ENCODE measurements at places on chromosomes 12 and 14. TPM values are rescaled to one million over a fixed set of nuclear protein-coding genes. Genes with fewer than 3 reads are reported as not detected.

The CYP27B1 gene
- total RNA-seq: 7.9 TPM

The ATG2B gene
- 13.3 TPM for total RNA-seq

The GXYLT1 gene
- 6.3 TPM for total RNA-seq

The PZP gene
- total RNA-seq: not detected

The MIP gene
- total RNA-seq: not detected

The ZC2HC1C gene
- 0.41 TPM for total RNA-seq

The BICDL1 gene
- total RNA-seq: 107 TPM

The BDKRB2 gene
- not detected for total RNA-seq

The GPR135 gene
- 1.5 TPM for total RNA-seq

The DEGS2 gene
- total RNA-seq: 3.1 TPM

The GTF2A1 gene
- 35.9 TPM for total RNA-seq

The TMCC3 gene
- total RNA-seq: 0.11 TPM

The SLC7A8 gene
- 1.5 TPM for total RNA-seq

The FAM90A1 gene
- 0.13 TPM for total RNA-seq

The SERPINA5 gene
- total RNA-seq: not detected

The GLS2 gene
- total RNA-seq: 7.3 TPM

The TMPRSS12 gene
- not detected for total RNA-seq

The CCDC38 gene
- total RNA-seq: 0.18 TPM

The SAMD4A gene
- total RNA-seq: 4.5 TPM

The GNB3 gene
- 1.1 TPM for total RNA-seq

The BCL11B gene
- 48.5 TPM for total RNA-seq

The GPR68 gene
- total RNA-seq: 11.9 TPM

The HOXC9 gene
- not detected for total RNA-seq

The FITM1 gene
- 0.56 TPM for total RNA-seq

The KLRC4 gene
- 3.7 TPM for total RNA-seq

The CFL2 gene
- 3.4 TPM for total RNA-seq

The OR11H7 gene
- total RNA-seq: not detected

The CD163L1 gene
- not detected for total RNA-seq

The SLC5A8 gene
- total RNA-seq: not detected

The SALL2 gene
- 2.9 TPM for total RNA-seq

The FGD6 gene
- 0.54 TPM for total RNA-seq

The HOTAIR gene
- not detected for total RNA-seq

The DDX51 gene
- 25.5 TPM for total RNA-seq

The MMP19 gene
- not detected for total RNA-seq

The MYF6 gene
- total RNA-seq: not detected

The GPRC5A gene
- 0.11 TPM for total RNA-seq

The CLEC4C gene
- total RNA-seq: not detected

The NXPH4 gene
- 0.41 TPM for total RNA-seq

The PLEKHG7 gene
- not detected for total RNA-seq

The TSHR gene
- total RNA-seq: 0.31 TPM

The LMNTD1 gene
- total RNA-seq: not detected

The ASCL1 gene
- not detected for total RNA-seq

The BHLHE41 gene
- not detected for total RNA-seq

The OR6C76 gene
- not detected for total RNA-seq

The CLEC4D gene
- total RNA-seq: not detected

The ERP29 gene
- total RNA-seq: 83.7 TPM

The NUAK1 gene
- not detected for total RNA-seq

The ISCU gene
- 69.4 TPM for total RNA-seq

The CD9 gene
- 9.1 TPM for total RNA-seq

The SLC25A47 gene
- total RNA-seq: not detected

Data from activated CD8-positive, alpha-beta T cell treated with anti-CD3 and anti-CD28 coated beads for 36 hours (primary cell).